Stimulated activated CD4-positive, alpha-beta T cell treated with anti-CD3 and anti-CD28 coated beads, Interleukin-2, amount 100 ng/mL, for 48 hours (primary cell): ENCODE measurements at places on chromosomes 2 and 18.

GRCh38 chr2:180063494-180064092 lies 56.5 kb upstream of the CWC22 start:
- DNase-seq: no peak

DNA sequence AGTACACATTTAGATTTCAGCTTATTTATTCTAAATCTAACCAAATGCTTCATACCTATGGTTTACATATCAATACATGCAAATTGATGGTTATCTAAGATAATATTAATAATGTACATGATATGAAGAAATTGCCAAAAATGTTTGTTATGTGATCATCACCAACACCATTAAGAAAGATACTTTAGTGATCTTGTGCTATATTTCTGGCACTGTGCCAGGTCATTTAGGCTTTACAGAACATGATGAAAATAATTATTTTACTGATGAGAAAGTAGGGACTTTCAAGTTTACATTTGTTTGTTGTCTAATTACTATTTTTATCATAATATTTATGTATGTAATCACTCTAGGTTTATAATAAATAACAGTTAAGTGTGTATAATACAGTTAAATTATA lies 158.3 kb downstream of the GULP1 start:
- no peak for DNase-seq

DNA sequence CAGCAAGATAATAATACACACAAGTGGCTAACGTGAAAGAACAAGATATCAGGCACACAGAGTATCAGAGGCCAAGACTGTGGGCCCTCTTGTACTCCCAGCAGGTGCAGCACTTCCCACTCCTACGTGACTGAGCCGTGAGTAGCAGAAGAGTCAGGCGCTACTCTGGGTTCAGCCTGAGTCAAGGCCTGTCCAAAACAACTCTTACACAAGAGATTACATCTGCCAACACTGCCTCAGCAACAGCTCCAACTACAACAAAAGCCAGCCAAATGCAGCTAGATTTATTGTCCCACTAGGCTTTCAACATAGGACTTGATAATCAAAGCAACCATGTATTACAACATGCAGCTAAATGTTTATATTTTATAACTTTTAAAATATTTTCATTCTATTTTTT lies 56.2 kb downstream of the ITSN2 start:
- DNase-seq: no peak

DNA sequence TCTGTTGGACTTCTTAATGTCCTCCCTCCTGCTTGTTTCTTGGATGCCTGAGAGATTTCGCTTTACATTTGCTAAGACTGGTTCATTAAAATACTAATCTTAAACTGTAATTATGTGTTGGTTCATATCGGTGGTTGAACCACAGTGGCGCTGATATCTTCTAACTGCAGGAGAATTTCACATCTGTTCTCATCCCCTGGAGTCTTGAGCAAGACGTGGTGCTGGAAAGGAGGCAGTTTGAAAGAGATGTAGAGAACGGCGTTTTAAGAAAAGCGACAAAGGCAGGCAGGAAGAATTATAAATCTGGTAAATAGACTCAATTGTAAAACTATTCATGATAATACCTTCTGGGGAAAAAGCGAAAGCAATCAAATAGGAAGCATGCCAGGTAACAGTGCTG lies 79.5 kb downstream of the NXPH2 start:
- DNase-seq: no peak

DNA sequence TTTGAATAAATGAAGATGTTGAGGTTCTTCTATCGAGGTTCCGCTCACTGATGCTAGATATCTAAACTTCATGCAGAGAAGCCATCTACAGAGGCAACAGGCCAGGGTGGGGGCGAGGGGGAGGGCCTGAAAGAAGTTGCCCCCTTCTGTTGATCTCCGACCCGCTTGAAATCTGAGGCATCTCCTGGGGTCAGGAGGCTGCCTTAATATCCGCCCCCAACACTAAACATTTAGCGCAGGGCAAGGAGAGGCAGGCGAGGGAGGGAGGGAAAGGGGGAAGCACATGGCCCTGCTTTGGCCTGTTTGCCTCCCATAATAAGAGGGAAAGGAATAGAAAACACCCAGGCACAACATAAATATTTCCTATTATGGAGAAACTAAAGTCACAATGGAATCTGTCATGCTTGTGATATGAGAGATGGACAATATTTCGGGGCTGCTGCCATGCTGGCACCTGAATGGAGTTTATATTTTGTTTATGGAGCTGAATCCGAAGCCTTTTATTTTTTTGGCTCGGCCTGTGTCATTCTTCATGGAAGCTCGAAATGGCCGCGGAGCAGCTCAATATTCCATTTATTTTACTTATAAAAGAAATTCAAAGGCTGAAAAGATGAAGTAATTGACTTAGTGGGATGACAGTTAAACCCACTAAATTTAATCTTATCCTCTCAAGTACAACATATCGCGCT lies 221.1 kb downstream of the INSIG2 start:
- no peak for DNase-seq

- no peak for DNase-seq
Measured at GRCh38 chr18:9810994-9811705, 74.6 kb upstream of the TXNDC2 start.

DNA sequence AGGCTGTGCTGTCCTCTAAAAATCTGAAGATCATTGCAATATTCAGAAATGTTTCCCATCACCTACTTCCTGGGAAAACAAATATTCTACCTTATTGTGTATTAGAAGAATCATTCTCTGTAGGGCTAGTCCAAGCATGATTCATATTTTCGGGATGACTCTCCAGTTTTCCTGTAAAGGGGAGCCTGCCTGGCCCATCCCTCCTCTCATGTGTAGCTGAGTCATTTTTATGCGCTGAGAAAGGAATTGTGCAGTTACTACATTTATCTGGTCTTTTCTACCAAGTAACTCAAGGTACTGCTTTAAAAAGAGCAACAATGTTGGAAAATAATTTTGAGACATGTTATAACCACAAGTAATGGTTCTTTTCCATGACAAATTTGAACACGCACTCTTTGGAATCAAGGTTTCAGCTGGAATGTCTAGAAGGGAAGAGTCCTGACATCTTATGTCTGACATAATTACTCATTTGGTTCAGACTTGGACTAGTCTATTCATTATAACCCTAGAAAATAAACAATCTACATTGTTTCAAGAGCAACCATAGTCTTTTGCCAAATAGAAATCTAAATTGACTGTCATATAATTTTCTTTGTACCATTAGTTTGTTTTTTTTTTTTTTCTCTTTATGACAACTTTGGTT lies 6.6 kb downstream of the DSG3 start:
- DNase-seq: no peak

- no peak for DNase-seq
Measured at GRCh38 chr2:134462791-134463698, 209.2 kb downstream of the MGAT5 start.

- DNase-seq: no peak
Measured at GRCh38 chr18:48397021-48397420, 12.2 kb downstream of the ZBTB7C start.

- no peak for DNase-seq
Measured at GRCh38 chr2:3041841-3042600, 335.6 kb downstream of the EIPR1 start.

DNA sequence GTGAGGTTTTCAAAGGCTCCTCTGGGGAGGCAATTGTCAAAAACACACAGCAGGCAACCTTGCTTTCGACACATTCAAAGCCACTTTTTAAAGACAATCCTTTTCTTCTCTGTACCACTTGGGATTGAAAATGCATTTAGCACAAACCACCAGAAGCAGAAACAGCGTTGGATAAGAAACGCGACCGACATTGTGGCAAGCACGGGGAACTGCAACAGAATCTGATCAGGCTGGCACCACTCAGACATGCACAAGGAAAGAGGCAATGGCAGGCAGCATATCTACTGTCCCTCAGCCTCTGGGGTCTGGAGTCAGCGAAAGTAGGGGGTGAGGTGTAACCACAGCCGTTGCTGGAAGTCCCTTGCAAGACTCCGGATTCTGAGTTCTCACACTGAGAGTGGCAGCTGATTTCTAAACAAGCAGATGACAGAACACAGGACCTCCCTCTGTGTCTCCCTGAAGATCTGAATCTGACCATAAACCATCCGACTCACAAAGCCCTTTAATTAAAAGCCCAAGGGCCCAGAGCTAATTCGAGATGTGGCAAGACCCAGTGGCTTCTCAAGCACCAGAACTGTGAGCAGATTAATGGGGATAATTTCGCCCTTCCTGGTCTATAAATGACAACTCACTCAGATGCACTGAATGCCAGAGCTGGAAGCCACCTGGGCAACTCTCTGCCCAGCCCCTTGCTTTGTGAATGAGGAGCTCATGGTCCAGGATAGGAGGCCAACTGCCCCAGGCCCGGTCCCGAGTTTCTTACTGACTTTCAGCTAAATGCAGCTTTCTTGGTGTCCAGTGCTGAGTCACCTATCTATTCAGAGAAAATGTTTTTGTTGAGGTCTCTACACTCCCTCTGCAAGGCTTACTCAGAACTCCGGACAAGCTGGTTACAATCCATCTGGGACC lies 29.6 kb downstream of the CYRIA start:
- no peak for DNase-seq

DNA sequence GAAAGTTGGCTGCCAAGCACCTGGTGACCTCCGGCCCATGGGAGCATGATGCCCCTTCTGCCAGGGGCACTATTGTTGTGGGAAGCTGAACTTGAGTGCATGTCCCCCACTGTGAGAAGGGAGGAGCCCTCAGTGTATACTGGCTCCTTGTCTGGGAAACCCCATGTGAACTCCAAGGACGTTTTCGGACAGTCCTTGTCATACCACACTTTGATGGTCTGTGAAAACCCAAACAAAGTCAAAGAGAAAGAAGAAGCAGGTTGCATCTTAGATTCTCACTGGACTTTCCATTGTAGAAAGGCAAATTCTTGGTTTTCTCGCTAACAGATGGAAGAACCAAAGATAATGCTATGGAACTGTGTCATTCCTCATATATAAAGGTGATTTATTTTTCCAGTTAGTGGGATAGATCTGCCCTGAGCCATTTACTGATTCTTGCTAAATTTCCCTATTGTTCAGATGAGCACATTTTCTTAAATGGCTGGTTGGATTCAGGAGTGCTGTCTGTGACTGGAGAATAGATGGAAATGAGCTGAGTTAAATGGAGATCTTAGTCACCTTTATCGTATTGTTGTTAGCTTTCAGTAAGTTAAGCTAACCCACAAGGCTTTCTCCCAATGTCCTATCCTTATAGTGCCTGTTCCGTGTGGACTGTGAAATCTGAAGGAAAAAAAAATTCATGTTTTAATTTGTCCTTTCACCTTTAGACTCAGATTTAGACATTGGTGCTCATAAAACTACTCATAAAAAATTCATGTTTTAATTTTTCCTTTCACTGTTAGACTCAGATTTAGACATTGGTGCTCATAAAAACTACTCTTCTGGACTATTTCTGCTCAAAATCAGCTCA lies 166.6 kb downstream of the ACTR3 start:
- DNase-seq: no peak

- DNase-seq: no peak
Measured at GRCh38 chr2:216300906-216301305, 71.4 kb downstream of the MARCHF4 start.

DNA sequence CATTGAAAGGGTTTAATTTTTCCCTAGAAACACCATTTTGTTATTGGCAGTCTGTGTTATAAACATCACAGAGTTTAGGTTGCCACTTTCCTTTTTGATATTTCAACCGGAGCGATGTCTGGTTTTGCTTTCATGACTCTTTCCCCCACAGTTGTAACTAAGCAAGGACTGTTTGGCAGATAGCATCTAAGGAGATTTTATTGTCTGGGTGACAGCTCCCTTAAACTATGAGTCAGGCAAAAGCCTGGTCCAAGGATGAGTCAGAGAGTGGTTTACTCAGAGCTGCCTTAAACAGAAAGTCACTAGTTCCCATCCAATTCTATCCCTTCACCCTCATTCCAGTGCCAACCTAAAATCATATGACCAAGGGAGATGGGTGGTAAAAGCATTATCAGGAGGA lies 341.6 kb upstream of the VWC2L start:
- no peak for DNase-seq

GRCh38 chr2:69789175-69789721 lies 40.2 kb upstream of the GMCL1 start:
- DNase-seq: no peak

DNA sequence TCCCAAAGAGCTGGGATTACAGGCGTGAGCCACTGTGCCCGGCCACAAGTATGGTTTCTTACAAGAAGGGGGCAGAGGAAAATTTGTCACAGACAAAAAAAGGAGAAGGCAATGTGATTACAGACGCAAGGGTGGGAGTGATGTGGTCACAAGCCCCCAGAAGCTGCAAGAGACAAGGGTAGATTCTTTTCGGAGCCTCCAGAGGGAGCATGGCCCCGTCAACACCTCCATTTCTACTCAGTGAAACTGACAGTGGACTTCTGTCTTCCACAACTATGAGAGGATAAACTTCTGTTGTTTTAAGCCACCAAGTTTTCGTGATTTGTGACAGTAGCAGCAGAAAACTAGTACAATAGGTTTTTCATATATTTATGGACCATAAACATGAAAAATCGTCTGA lies 2.1 kb upstream of the TCF7L1 start:
- no peak for DNase-seq

- DNase-seq: no peak
Measured at GRCh38 chr18:69703461-69703860, 244.2 kb downstream of the CD226 start.

- DNase-seq: no peak
Measured at GRCh38 chr2:169011698-169012097, 19.4 kb downstream of the ABCB11 start.

GRCh38 chr2:106886916-106887758 lies 1.2 kb upstream of the ST6GAL2 start:
- DNase-seq: no peak

DNA sequence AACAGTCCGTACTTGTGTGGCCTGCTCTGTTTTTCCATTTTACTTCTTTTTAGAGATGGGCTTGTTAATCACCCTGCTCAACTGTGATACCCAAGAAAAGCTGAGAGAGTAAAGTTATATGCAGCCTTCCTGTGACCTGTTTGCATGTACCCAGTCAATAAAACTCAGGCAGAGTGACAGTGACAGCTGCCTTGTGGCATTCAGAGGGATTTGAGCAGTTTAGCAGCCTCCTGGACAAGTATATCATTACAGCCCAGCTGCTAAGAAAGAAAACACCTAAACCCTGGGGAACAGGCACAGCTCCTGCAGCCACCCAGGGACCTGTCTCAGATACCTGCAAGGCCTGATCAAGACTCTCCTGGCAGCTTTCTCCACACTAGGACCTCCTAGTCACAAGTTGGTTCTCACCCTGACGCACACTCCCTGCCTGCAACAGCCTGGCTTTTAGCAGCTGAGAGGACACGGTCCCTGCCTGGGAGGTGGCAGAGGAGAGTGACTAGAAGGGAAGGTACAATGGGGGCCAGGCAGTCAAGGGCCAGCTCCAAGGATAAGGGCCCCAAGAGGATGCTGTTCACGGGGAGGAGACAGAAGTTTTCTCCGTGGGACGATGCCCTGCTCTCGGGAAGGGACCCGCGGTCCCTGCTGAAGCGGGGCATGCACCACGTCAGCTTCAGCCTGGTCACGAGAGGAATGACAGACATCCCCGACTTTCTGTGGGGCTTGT lies at the start of gene LRRC30:
Gene LRRC30 (plus strand): TSS at position 464 of the 724 bp plus-strand sequence. CDS start 50 bp downstream, at position 514.
- DNase-seq: no peak

- DNase-seq: no peak
Measured at GRCh38 chr2:222427646-222428301, 3.4 kb downstream of the SGPP2 start.
